ENCODE measurements at places on chromosomes 13 and 19. TPM values are rescaled to one million over a fixed set of nuclear protein-coding genes. Genes with fewer than 3 reads are reported as not detected.

GRCh38 chr19:42048992-42049391 is 21.0 kb downstream of the GRIK5 start:
- DNase-seq, result no peak

- no peak for DNase-seq
These were observed 89.4 kb downstream of the HS6ST3 start for GRCh38 chr13:96179309-96179708.

DNA sequence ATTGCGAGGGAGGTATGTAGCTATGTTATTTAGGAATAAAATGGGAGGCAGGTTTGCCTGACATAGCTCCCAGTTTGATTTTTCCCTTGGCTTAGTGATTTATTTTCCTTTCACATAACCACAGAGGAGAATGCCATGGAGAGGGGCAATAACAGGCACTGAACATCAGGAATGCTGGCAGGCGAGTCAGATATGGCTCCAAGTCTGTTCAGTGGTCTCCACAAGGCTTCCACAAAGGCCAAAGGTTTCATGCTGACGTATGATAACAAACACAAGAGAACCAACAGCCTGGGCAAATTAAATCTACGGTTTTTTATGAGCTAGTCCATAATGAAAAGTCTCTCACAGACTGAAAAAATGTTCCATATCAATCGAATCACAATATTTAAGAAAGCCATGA is 66.7 kb downstream of the SUCLA2 start:
- no peak for DNase-seq

- DNase-seq, result no peak
These were observed at the start of gene CDC34 for GRCh38 chr19:531753-532560. TSS of gene CDC34 (plus strand) at chr19:531760. CDS start at chr19:531932, 172 bp downstream.

GRCh38 chr13:90365130-90365529 is 982.4 kb upstream of the MIR17HG start:
- no peak for DNase-seq

GRCh38 chr19:58181902-58182576 is 822 bp upstream of the ZNF274 start:
- no peak for DNase-seq

DNA sequence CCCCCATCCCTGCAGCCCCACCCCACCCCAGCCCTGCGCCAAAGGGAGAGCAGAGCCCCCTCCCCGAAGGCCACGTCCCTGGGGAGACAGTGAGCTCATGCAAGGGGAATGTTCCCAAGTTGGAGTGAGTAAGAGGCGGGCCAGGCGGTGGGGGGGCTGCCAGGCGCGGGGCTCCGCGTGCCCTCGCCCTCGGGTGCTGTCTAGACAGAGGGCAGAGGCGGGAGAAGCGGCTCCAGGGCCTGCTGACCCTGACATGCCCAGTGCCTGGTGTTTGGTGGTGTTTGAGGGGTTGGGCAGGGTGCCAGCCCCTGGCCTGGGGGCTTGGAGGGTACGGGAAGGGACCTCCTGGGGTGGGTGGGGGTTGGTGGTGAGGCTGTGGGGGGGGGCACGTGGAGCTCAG is 1.0 kb downstream of the FSTL3 start:
- DNase-seq, result peak; percentile 72

DNA sequence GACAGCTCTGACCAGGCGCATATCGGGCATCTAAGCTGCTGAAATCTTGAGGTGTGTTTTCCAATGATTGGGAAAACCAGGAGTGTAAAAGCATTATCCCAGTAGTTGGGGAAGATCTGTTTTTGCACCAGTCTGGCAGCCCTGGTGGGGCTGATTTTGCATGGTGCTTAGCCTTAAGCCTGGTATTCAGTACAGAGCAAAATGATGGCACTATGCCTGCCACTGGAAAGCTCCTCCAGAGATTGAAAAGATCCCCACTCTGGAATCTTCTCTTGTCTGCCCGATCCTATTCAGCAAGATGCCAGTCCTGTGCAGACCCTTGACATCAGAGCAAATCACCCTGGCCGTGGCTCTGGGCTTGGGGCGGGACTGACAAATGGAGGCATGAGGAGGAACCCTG is 44.7 kb upstream of the SIAH3 start:
- DNase-seq, result no peak

DNA sequence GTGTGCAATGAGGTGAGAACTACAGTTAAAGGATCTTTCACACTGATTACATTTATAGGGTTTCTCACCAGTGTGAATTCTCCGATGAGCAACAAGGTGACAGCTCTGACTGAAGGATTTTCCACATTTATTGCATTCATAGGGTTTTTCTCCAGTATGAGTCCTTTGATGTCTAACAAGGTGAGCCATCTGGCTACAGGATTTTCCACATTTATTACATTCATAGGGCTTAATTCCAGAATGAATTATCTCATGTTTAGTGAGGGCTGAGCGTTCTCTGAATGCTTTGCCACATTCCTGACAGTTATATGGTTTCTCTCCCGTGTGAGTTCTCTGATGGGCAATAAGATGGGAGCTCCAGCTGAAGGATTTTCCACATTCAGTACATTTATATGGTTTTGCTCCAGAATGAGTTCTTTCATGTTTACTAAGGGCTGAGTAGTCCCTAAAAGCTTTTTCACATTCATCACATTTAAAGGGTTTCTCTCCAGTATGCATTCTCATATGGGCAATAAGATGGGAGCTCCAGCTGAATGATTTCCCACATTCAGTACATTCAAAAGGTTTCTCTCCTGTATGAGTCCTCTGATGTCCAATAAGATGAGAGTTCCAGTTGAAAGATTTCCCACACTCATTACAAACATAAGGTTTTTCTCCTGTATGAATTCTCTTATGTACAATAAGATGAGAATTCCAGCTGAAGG is 4.4 kb upstream of the C19orf18 start:
- DNase-seq, result no peak

DNA sequence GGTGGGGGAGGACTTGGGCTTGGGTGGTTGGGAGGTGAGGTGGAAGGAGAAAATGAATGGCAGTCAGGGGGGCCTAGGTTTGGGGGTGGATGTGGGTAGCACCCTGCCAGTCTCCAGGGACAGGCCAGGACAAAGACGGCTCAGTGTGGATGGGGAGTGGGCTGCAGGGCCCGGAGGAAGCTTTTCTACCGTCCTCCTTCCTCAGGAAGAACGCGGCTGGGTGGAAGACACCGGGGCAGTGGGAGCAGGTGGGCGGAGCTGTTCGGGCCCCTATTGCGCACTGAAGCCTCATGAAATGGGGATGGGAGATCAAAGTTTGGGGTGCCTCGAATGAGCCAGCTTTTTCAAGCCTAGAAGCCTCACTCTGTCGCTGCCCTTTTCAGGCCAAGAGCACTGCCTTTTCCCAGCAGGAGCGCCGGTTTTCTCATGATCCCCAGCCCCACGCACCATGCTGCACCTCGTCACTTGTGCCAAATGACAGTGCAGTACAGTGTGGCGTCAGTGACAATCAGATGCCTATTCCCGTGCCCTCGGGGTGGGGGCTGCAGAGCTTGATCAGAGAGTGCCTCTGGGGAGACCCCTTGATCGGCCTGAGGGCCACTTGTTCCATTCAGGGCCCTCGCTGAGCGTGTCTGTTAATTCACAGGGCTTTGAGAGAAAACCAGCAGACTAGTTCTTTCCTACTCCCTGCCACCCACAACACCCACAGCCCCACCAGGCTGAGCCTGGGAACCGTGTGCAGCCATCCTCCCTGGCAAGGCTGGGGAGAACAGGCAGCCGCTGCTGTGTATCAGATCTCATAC is 1.5 kb downstream of the CALM3 start:
- DNase-seq, result no peak

GRCh38 chr19:1066748-1067340 is at the start of gene ARHGAP45:
TSS of gene ARHGAP45 (plus strand) at chr19:1067167. CDS start at chr19:1067406, 239 bp downstream.
- no peak for DNase-seq

GRCh38 chr19:10648360-10648759 is 5.8 kb upstream of the ILF3 start:
- no peak for DNase-seq

- DNase-seq, result no peak
These were observed 48.4 kb downstream of the SERP2 start for GRCh38 chr13:44421853-44422525.

- no peak for DNase-seq
These were observed 346.6 kb downstream of the TSHZ3 start for GRCh38 chr19:31002518-31003244.

- no peak for DNase-seq
These were observed 373.7 kb downstream of the DNAJC15 start for GRCh38 chr13:43397111-43397510.

DNA sequence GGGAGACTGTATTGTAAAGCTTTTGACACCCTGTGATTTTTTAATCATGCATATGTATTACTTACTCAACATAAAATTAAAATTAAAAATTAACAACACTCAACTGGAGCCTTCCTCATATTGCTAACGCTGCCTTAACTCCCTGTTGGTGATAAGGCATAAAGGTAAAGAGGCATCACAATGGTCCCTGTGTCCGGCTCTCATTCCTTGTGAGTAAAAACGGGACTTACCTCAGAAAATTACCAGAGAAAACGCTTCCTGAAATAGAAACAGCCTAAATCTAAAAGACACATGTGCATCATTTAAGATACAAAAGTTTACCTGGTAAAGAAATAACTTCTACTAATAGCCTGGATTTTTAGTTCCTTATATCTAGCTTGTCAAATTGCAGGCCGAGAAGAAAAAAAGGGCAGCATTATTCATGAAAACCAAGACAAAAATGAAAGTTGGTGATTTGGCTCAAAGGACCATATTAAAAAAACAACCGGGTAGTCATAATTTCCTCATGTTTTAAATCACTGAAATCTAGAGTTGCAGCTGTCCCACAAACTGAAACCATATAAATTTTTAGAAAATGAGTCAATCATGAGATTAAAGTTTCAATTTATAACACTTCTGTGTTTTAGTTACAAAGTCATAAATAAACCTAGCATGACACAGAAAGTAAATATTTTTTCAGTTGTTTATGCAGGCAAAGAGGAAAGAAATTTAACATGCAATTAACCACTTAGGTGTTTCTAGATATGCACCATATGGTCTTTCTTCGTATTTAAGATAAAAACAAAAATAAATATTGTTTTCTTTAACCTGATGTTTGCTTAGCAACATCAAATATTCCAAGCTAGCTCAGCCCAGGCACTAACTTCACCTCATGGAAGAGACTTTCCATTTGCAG is 94.7 kb downstream of the MIPEP start:
- DNase-seq, result no peak

DNA sequence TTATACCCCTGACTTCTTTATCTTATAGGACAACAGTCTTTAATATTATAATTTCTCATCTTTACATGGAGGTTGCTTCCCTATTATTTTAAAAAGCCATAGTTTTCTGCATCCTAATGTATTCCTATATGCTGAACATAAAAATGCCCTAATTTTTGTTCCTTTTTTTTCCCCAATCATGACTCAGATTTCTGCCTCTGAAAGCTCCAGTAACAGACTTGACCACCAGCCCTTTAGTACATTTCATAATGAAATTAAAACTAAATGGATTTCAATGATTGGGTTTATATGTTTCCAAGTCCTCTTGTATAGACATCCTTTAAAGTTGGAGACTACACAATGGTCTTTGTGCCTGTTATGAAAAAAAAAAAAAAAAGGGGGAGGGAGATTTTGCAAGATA is 712.5 kb downstream of the DIAPH3 start:
- DNase-seq, result no peak

- no peak for DNase-seq
These were observed 200.3 kb downstream of the LMO7 start for GRCh38 chr13:75836441-75836840.

- DNase-seq, result no peak
These were observed 543.6 kb downstream of the RFC3 start for GRCh38 chr13:34361560-34361959.

GRCh38 chr19:54062643-54063042 is 1.1 kb downstream of the VSTM1 start:
- DNase-seq, result no peak

DNA sequence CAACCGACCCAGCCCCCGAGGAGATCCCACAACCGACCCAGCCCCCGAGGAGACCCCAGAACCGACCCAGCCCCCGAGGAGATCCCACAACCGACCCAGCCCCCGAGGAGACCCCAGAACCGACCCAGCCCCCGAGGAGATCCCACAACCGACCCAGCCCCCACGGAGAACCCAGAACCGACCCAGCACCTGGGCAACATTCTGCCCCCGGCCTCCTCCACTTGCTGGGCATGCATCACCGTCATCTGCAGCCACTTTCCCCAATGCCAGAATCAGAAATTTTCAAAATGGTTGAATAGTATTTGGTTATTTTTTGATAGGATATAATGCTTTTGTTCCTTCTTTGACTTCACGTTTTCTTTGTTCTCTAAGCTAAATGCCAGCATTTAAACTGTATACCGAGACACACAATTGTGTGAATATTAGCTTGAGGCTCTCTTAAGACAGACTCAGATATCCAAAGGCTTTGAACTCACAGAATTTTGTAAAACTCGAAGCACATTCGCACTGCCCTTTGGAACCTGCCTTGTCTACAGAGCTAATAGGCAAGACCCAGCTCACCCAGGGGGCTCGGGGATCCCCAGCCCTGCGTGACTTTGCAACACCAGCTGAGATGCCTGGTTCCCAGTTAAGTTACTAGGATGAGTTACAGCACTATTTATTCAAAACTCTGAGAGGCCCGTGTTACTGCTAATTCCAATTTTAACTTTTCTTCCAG is 15.5 kb upstream of the RASA3 start:
- DNase-seq, result no peak

- DNase-seq, result no peak
These were observed 78.7 kb downstream of the WTIP start for GRCh38 chr19:34560229-34560628.

- DNase-seq, result no peak
These were observed 18.7 kb downstream of the CACNG7 start for GRCh38 chr19:53927739-53928138.

Gene SIGLEC8
- total RNA-seq, result 0.41 TPM

Gene ETHE1
- 45.9 TPM for total RNA-seq

Gene CFAP97D2
- total RNA-seq, result not detected

Gene PLVAP
- total RNA-seq, result 120 TPM

Gene PSG7
- not detected for total RNA-seq

Gene CACNG8
- not detected for total RNA-seq

Gene ZNF790
- total RNA-seq, result 7.4 TPM

All from thoracic aorta (tissue), 2 donors.